ENCODE measurements at places on chromosomes 11 and 22. TPM values are rescaled to one million over a fixed set of nuclear protein-coding genes. Genes with fewer than 3 reads are reported as not detected.

Gene MRGPRX3
- not detected for total RNA-seq

Gene TMEM9B
- total RNA-seq = 75.7 TPM

Gene PATE1
- total RNA-seq = not detected

Gene OR5A1
- not detected for total RNA-seq

Gene KIAA1671
- 1.5 TPM for total RNA-seq

Gene CD248
- 714 TPM for total RNA-seq

Gene ASRGL1
- total RNA-seq = 0.48 TPM

Gene ADAMTS8
- not detected for total RNA-seq

Gene PPP6R2
- total RNA-seq = 46.0 TPM

Gene PGM2L1
- total RNA-seq = 2.6 TPM

Gene SLC2A11
- 10.6 TPM for total RNA-seq

Gene TUB
- total RNA-seq = 8.1 TPM

Gene CHADL
- 0.63 TPM for total RNA-seq

Gene CDC42EP1
- total RNA-seq = 88.3 TPM

Gene NXPE1
- total RNA-seq = not detected

Gene CECR2
- not detected for total RNA-seq
